ENCODE measurements at places on chromosomes 12 and 14.

- DNase-seq: no peak
These were observed 455.2 kb downstream of the CCER1 start for GRCh38 chr12:90499795-90500194.

GRCh38 chr12:65477721-65478120, 199.2 kb downstream of the MSRB3 start:
- DNase-seq: no peak

DNA sequence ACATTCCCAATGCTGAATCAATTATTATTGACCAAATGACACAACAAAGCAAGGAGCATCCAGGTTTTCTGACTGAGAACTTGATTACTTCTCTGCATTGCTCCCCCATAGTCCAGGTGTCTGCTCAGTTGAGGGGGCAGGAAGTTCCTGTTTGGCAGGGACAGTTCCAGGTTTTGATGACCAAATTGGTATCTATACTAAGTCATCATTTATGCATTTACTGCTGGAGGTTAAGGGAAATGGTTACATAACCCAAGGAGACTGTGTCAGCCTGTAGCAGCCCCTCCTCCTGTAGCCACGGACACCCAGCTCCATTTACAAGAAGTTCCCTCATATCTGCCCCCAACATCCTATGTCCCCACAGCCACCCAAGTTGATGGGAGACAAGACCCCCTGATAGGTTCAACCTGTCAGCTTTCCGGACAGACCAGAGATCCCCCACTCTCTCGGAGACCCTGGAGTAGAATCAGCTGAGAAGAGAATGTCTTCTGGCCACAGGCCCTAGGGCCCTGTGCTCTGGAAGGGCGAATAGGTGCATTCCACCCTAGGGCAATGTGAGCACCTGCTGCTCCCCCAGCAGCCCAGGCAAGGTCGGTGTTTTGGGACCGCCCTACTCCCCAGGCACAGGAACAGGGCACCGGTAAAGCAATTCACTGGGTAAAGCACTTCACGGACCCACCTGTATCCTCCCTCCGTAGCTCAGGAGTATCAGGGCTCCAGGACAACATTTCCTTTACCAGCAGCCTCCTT, 23.6 kb downstream of the IRF2BPL start:
- no peak for DNase-seq

GRCh38 chr12:117724543-117724942, 244.2 kb downstream of the KSR2 start:
- DNase-seq: no peak

- DNase-seq: no peak
These were observed 389.4 kb downstream of the ZFP36L1 start for GRCh38 chr14:68403191-68404145.

GRCh38 chr12:104415342-104415980, 41.3 kb upstream of the CHST11 start:
- no peak for DNase-seq

- DNase-seq: peak; percentile 37
These were observed 157.4 kb downstream of the PTCSC3 start for GRCh38 chr14:36019126-36019525.

- DNase-seq: no peak
These were observed 63.0 kb upstream of the BTG1 start for GRCh38 chr12:92208613-92209121.

DNA sequence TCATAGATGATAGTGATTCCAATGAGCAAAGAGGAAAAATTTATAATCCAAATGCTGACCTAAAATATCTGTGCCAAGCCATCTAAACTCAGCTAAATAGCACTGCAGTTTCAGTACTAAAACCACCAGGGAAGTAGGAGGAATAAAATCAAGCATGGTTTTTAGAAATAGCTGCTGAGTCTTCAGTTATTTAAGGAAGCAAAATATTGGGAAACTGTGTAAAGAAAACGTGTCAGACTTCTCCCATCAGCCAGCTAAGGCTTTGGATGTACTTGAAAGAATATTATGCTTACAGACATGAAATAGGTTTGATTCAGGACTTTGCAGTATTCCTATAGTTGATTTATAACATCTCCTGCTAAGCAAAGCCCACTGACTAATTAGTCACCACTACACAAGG, 24.7 kb downstream of the CLEC2D start:
- DNase-seq: no peak

DNA sequence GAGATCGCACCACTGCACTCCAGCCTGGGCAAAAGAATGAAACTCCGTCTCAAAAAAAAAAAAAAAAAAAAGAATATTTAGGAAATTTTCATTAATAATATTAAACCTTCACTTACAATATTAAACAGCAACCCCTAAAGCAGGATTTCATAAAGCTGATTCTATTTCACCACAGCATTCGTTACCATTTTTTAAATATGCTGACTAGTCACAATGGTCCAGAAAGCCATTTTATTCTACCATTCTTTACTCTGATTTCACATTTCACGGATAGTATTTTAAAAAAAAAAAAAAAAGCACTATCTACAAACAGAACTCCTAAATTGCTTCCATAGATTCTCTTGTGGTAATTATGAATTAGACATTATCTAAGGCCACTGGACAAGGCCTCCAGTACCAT, 27.6 kb downstream of the SARNP start:
- no peak for DNase-seq

DNA sequence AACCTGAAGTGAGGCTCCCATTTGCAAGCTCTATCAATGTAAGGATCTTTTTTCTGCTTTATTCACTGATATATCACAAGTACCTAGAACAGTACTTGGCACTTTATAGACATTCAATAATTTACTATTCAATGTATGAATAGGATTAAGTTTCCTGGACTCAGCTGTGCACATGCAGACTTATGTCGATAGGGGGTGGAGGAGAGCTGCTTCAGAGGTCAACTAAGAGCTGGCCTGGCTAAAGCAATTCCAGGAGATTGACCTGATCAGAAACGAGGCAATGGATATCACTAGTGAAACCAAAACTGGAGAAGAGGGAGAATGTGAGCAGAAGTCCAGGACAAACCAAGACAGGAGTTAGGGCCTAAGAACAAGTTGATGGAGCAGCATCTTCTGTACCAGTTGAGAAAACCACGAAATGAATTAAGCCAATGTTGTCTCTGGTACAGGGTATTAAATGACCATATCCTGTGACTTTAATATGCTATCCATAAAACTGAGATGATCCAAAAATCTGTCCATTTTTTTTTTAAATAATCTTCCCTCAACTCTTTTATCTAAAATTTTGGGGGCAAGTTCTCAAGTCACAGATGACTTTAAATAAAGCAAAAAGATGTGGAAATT, 169.2 kb downstream of the PIK3C2G start:
- peak; percentile 61 for DNase-seq

DNA sequence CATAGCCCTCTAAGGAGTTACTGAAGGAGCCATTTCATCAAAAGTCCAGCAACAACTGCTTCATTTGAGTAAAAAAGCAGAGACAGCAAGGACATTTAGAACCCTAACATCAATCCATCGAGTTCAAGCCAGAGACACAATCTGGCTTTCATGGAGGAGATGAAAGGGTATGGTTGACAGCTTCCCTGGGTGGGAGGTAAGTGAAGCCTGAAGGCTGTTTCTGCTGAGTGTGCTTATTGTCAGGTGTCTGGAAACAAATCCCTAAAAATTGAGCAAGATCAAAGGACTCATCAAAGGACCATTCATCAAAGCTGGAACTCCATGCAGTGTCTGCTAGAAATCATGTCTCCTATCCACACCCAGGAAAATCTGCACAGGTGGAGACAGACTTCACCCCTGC, 104.4 kb upstream of the CCDC196 start:
- DNase-seq: peak; percentile 17

GRCh38 chr14:98203421-98203820, 1068.6 kb downstream of the BCL11B start:
- DNase-seq: no peak

- no peak for DNase-seq
These were observed 20.4 kb downstream of the HNRNPC start for GRCh38 chr14:21248739-21249411.

- DNase-seq: no peak
These were observed 6.9 kb downstream of the TNFRSF1A start for GRCh38 chr12:6334940-6335450.

GRCh38 chr14:36091096-36091495, 85.4 kb downstream of the PTCSC3 start:
- no peak for DNase-seq

DNA sequence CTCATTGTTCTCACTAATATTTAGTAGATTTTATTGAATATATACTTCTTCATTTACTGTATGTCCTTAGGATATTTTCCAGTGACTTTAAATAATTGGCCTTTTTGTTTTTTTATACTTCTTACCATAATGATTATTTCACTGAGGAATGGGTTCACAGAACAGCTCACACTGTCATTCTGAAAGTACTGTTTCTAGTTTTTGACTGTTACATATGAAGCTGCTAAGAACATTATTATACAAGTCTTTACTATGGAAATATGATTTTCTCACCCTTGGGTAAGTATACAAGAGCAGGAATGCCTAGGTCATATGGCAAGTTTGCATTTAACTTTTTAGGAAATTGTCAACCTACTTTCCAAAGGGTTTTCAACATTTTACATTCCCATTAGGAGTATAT, 343.1 kb downstream of the CCER1 start:
- DNase-seq: no peak

DNA sequence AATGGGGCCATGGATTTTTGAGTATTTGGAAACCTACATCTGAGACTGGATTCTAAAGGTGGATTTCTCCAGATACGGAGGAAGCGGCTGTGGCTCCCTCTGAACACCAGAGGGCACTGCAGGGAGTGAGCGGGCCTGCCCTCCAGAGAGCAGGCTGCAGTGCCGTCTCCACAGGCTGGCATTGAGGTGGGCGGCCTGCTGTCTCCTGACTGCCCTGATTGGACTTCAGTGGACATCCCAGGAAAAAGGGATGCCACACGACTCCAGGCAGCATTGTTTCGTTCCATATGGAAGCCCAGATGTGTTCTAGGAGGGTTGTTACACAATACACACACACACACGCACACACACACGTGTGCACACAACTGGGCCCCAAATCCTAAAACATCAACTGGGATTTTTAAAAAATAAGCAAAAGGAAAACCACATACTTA, 20.9 kb upstream of the ANO2 start:
- peak; percentile 80 for DNase-seq

DNA sequence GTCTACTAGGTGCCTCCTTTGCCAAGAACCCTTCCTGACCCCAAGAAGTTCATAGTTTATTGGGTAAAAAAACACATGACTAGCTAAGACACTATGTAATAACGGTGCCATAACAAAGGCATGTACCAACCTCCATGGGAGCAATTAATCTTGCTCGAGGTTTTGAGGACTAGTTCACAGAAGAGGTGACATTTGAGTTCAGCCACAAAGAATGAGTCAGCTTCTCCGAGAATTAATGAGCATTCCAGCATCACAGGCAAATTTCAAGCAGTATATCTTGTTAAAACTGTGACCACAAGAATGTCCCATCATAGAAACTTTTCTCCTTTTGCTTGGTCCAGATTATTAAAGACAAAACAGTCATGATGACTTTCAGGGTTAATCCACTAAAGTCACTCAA, 113.0 kb upstream of the RAP1B start:
- no peak for DNase-seq

DNA sequence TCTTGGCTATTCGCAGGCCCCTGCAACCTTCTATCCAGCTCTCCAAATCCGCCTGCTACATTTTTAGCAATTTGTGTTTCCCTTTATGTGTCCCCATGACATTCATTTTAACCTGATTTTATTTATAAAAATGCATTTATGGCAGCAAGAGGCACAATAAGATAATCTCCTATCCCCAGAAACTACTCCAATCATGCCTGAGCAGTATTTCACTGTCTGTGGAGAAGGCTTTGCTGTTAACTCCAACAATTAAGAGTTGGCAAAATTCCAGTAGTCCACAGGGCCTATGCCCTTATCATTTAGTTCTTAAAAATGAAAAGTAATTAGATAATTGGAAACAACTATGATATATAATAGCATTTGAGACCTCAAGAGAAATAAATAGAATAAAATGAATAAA, 462.4 kb downstream of the TRHDE start:
- no peak for DNase-seq

DNA sequence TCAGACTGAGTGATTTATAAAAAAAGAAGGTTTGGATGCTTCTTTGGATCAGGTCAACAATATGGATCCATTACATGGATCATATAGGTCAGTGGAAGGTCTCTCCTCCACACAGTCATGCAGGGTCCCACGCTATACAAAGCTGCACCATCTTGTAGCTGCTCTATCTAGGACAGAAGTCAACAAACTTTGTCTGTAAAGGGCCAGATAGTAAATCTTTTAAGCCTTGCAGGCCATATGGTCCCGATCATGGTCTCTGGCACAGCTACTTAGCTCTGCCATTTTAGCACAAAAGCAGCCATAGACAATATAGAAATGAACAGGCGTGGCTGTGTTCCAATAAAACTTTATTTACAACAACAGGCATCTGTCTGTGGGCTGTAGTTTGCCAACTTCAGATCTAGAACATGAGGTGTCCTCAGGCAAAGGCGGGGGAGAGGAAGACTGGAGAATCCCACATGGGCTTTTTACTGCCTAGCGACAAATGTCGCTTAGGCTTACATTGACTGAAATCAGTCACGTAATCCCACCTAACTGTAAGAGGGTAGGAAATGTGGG, 36.7 kb downstream of the TMEM233 start:
- DNase-seq: no peak

GRCh38 chr14:77523109-77523508, 24.5 kb upstream of the ISM2 start:
- no peak for DNase-seq

DNA sequence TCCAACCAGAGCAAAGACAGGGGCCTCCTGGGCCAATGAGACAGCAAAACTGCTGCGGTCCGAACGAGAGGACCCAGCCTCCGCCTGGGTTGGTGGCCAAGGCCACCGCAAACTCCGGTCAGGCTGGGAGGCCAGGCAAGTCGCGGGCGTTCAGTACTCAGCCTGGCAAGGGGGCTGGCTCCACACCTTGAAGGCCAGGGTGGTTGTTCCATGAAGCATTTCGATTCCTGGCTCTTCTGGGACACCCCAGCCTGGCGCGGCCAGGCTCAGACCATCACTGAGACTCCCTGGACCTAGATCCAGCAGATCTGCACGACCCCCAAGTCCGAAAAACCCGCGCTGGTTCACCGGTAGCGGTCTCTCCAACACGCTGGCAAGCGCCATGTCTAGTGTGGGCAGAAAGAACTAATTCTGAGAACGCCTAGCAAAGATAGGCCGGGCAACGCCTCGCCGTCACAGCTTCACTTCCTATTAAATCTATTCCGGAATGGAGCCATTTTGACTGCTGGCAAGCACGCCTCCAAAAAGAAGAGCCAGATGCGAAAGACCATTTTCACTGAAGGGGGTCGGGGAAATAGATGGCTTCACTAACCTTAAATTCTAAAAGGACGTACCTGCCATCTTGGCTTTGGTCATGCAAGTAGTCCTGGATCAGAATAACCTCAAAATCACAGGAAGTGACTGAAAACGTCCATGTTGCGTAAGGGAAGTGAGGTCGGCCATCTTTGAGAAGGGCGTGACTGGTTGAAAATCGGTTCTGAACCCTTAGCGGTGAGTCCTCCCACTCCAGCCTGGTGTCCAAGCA, at the start of gene PSMB5:
Gene PSMB5 (minus strand): TSS at position 403 of the 805 bp plus-strand sequence. CDS start 19 bp downstream, at position 384.
- peak; percentile 98 for DNase-seq

GRCh38 chr14:81256289-81256960, 35.7 kb upstream of the GTF2A1 start:
- DNase-seq: no peak

- DNase-seq: no peak
These were observed 3.6 kb upstream of the GPR132 start for GRCh38 chr14:105068818-105069217.
